WTC11 (cell line): ENCODE measurements at places on chromosomes 5 and 9.

- DNase-seq = no peak
Measured at GRCh38 chr9:23682891-23683431, 143.1 kb downstream of the ELAVL2 start.

DNA sequence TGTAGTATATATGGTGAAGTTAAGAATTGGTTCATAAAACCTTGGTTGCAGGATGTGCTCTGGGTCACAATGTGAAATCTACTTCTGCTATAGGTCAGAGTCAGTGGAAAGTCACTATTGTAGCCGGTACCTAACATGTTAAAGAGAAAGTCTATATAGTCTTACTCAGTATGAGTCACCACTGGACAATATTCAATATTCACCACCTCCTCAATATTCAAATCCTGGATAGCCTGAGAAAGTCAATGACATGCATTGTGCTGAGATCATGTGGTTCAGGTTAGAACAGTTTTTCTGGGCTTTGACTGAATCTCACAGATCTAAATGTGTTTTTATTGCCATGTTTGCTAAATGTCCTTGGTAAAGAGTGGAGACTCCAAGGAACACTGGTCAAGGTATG lies 108.8 kb downstream of the HMHB1 start:
- DNase-seq = no peak

DNA sequence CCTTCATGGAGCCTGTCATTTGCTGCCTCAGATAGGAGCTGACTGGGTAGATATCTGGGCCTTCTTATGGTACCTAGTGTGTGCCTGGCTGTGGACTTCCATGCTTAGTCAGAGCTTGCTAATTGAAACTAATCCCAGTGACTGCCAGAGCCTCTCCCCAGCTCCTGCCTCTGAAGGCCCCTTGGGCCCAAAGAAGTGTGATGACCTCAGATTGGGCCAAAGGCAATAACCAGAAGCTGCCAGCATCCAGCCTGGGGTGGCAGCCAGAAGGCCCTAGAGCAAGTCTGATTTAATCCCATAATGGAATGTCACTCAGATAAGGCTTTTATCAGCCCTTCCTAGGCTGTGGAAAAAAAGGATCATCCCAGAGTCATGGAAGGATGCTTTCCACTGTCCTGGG lies 17.1 kb upstream of the CDC23 start:
- DNase-seq = no peak

- no peak for DNase-seq
Measured at GRCh38 chr5:73612799-73613198, 13.2 kb upstream of the ARHGEF28 start.

GRCh38 chr9:123814496-123814895 lies 115.4 kb downstream of the DENND1A start:
- no peak for DNase-seq

GRCh38 chr5:134051305-134051704 lies 46.5 kb upstream of the VDAC1 start:
- DNase-seq = no peak

DNA sequence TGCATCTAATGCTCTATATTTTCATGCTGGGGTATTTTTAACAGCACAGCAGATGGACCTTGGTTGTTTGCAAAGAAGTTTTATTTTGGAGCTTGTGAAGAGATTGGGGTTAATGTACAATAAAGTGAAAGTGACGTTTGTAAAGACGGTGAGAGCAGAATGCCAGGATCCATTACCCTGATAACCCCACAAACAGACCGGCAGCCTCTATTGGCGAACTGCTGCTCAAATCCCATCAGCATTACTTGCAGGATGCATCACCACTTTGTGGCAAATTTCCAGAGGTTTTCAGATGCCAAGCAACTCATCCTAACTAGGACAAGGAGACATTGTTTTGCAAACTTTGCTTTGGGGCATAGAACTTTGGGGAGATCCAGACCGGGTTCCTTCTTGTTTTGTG lies 383.3 kb upstream of the ZNF462 start:
- no peak for DNase-seq

DNA sequence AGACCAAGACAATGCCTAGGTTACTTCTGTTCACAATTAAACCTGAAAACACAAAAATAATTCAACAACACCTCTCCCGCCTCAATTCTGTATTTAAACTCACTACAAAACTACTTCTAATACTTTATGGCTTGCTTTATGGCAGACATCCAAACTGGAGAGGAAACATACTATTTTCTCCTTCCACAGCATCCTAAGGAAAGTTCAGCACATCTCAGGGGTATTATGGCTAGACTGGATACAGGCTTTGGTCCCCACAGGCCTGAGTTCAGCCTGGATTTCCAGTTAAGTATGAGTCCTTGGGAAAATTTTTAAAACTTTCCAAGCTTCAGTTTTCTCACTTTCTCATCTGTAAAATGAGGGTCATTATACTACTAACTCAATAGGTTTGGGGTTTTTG lies 480.2 kb downstream of the CAAP1 start:
- DNase-seq = no peak

- DNase-seq = no peak
Measured at GRCh38 chr9:22279636-22280035, 167.0 kb upstream of the DMRTA1 start.

GRCh38 chr5:179404321-179405053 lies 59.2 kb upstream of the ADAMTS2 start:
- no peak for DNase-seq

DNA sequence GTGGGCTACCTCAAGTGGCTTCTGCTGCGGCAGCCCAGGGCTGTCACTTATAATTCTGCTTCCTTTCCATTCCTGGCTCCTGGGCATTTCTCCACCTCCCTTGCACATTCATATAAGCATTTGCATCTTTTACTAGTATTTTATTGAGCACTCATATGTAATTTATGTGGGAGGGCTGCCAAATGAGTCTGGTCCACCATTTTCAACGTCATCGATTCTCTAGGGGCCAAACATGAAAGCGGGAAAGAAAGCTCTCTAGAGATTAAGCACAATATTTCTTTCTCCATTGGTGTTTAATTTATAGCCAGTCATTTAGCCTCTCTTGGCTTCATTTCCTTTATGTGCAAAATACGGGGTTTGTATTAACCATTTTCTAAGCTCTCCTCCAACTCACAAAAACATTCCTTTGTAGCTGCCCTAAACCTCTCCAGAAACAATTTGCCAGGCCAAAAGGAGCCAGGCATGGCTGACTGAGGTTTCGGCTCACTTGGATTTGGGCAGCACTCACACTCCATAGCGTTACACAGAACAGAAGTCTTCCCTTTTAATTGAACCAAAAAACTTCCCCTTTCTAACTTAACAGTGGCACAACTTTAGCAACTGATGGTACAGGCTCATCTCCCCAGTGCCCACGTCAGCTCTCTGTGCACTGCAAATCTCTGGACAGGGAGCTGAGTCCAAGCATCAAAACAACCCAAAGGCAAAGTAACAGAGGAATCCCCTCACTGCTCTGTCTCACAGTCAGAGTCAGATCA lies 183.5 kb downstream of the ROR2 start:
- no peak for DNase-seq

GRCh38 chr9:71663931-71664459 lies 104.3 kb downstream of the CEMIP2 start:
- no peak for DNase-seq

DNA sequence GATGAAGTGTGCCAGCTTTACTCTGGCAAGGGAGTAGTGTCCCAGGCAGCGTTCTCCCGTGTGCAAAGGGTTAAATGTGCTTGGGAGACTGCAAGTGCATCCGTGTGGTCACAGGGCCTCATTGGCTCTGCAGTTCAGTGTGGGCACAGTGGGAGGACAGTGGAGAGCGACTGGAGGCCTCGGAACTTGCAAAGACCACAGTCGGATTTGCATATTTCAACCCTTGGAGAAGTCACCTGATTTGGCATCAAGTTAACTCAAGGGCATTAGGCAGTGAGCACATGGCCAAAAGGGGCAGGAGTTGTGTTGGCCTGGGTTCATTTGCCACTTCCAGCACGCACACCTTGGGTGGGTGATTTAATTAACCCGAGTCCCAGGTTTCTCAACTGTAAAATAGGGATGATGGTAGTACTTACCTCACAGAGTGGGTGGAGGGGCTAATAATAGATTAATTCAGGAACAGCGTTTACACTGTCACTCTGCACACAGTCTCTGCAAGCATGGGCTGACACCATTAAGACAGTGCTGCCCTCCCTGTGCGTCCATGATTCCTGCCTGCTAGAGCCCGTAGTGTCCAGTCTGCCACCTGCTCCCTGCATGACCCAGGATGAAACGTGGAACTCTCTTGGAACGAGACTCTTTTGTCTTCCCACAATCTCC lies 22.7 kb downstream of the JADE2 start:
- DNase-seq = no peak

DNA sequence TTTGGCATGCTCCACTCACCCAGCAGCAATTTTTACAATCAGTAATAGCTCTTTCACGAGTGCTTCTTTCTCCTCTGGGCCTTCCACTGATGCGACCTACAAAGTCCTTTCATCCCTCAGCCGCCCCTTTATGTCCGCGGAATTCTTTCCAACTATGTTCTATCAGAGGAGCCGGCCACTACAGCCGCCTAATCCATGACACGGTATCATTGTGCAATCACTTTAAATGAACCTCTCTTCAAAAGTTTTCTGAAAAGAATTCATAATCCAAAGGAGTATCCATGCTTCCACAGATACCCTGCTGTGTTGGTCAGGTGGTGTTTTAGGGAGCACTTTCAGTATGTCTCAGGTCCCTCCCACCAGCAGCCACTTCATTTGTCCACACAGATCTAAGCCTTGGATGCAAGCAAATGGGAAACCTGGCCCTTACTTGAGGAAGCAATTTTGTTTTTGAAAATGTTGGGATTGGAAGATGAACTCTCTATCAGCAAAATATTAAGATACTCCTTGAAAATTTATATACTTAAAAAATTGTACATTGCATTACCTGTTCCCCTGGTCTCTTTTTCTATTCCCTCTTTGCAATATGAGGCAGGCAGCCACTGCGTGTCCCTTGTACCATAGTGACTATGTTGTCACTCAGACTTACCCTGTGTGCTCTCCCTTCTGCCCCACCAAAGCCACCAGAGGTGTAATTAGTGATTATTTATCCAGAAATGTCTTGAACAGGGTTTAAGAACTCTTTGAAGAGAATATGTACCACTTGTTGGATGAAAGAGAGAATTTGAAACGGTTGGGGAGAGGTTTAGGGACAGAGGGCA lies 12.9 kb upstream of the MEF2C start:
- no peak for DNase-seq

- no peak for DNase-seq
Measured at GRCh38 chr5:59354811-59355210, 538.7 kb downstream of the PDE4D start.

DNA sequence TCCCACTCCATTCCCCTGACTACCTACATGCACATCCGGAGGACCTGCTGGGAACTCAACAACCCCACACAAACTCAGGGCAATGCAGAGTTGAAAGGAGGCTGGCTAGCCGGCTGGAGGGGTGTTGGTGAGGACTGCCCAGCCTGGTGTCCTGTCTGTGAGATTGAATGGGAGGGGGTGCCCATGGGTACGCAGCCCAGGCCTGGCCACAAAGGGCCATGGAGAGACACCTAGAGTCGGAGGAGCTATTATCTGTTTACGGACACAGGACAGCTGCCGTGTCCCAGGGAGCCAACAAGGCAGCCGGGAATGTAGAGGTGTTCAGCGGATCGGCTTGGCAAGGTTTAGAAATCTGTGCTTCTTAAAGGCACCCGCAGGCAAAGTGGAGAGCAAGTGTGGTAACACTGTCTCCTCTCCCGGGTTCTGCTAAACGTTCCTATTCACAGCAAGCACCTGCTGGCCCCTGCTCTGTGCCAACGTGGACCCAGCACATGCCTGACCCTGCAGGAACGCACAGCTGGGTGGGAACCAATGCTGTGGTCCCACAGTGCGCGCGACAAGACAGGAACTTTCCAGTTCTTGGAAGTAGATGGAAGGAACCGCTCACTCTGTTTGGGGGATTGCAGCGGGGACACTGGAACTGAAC lies 166.7 kb downstream of the DAB2IP start:
- DNase-seq = no peak

- DNase-seq = no peak
Measured at GRCh38 chr9:17401858-17402257, 177.0 kb upstream of the SH3GL2 start.

DNA sequence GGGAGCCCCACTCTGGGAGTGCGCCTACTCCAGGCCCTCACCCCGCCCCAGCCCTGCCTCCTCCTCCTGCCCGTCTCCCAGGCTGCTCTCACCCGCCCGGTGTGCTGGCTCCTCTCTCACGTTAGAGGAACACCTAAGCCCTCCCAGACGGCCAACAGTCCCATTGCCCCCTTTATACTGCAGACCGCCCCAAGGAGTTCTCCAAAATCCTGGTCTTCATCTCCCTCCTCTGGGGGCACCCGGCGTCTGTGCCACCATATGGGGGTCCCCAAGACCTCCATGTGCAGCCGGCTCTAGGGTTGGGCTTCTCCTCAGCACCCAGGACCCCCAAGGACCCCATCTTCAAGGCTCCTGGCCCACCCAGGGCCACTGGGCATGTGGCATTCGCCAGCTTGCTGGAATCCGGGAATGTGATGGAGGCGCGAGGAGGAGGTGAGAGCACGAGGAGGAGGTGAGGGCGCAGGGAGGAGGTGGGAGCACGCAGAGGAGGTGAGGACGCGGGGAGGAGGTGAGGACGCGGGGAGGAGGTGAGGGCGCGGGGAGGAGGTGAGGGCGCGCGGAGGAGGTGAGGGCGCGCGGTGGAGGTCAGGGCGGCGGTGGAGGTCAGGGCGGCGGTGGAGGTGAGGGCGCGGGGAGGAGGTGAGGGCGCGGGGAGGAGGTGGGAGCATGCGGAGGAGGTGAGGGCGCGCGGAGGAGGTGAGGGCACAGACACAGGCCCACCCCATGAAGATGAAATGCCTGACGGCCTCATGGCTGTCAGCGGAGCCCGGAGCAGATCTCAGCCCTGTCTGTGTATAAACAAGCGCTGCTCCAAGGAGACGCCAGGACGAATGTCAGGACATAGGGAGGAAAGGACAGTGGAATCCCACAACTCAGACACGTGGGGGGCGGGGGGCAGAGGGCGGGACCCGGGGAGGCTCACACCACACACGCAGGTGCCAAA lies 41.2 kb downstream of the EXD3 start:
- peak; percentile 11 for DNase-seq

GRCh38 chr5:151504006-151504405 lies 56.6 kb downstream of the SLC36A1 start:
- no peak for DNase-seq

- no peak for DNase-seq
Measured at GRCh38 chr9:121883281-121884056, 209.6 kb downstream of the TTLL11 start.

GRCh38 chr5:172561151-172561550 lies 79.9 kb upstream of the NEURL1B start:
- no peak for DNase-seq
